Activated CD4-positive, alpha-beta T cell treated with anti-CD3 and anti-CD28 coated beads for 4 hours (primary cell): ENCODE measurements at places on chromosomes 1 and 21.

DNA sequence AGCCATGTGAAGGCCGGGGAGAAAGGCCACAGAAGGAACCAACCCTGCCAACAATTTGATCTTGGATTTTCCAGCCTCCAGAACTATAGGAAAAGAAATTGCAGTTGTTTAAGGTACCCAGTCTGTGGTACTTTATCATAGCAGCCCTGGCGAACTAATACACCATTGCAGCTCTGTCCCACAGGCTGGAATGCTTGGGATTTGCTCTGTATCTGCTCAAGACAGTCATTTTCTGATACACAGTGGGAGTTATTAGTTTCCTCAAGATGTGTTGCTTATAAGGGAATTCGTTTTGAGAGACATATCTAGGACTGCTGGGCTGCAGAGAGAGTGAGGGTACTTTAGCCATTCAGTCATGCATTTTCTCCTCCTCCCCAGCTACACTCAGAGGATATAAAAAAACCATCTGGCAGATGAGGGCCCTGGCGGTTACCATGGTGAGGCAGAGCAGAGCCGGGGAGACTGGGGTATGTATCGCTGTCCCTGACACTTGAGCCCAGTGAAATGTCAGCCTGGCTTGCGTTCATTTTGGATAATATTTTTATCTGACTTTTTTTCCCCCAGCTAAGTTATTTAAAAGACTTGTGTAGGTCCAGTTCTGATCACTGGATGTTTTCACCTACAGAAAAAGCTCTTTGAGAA lies 104.6 kb downstream of the DIRAS3 start:
- DNase-seq, result no peak

DNA sequence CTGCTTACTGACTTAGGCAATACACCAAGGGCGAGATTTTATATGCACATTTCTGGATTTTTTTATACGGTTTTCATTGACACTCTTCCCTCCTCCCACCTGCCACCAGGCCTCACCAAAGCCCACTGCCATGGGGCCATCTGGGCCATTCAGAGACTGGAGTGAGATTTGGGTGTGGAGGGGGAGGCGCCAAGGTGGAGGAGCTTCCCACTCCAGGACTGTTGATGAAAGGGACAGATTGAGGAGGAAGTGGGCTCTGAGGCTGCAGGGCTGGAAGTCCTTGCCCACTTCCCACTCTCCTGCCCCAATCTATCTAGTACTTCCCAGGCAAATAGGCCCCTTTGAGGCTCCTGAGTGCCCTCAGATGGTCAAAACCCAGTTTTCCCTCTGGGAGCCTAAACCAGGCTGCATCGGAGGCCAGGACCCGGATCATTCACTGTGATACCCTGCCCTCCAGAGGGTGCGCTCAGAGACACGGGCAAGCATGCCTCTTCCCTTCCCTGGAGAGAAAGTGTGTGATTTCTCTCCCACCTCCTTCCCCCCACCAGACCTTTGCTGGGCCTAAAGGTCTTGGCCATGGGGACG lies 57.9 kb downstream of the LACTBL1 start:
- DNase-seq, result no peak

DNA sequence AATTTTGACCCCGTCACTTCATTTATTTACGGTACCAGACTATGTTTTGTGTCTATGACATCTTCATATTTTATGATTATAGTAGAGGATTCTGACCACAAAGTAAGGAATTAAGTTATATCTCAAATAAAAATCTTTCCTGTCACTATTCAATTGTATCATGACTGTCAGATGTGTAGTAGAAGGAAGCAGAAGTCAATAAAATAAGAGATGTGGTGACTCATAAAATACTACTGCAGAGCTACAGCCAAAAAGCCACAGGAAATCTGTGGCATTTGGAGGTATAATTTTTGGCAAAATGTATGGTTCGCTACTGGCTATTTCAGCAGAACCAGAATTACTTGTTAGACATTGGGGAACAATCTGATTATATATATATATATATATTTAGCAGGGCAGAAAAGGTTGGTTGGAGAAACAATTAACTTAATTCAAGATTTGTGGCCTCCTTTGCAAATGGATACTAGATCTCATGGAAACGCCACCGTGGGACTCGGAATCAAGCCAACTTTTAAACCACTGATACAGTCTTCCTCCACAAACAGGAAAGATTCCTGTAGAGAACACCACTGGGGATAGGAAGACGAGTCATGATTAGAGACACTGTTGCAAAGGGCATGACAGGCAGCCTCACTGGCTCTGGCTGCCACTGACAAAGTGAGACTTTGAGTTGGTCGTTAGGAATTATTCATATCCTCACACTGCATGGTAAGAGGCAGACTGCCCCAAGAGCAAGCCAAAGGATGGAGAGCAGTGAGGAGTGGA lies 5.1 kb downstream of the FCRL2 start:
- no peak for DNase-seq

DNA sequence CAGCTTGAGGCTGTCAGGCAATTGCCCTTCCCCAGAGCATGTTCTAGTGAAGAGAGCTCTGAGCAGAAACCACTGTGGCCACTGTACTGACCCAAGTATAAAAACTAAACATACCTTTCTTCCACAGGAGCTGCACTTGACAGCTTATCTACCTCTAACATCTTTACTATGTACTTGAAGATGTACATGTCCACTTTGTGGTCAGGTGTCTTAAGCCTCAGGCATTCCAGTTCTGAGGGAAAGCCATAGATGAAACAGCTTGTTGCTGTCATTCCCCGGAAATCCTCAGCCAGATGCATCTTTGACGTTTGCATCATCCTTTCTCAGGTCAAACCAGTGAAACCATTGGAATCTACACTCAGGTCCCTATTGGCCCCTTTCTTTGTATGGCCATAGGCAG lies 70.4 kb downstream of the CHRM3 start:
- no peak for DNase-seq

GRCh38 chr1:107807855-107808254 lies 157.1 kb downstream of the VAV3 start:
- no peak for DNase-seq

- DNase-seq, result peak; percentile 53
Measured at GRCh38 chr1:17119076-17119772, at the start of gene PADI2. TSS of gene PADI2 (minus strand) at chr1:17119451. CDS start at chr1:17119371, 80 bp downstream.
